ENCODE measurements at places on chromosomes 2 and 18.
A peak's percentile ranks its signal among the peaks of the same experiment; 100 is the strongest.

- no peak for DNase-seq
These were observed 292.5 kb upstream of the CNTNAP5 start for GRCh38 chr2:123732563-123732962.

DNA sequence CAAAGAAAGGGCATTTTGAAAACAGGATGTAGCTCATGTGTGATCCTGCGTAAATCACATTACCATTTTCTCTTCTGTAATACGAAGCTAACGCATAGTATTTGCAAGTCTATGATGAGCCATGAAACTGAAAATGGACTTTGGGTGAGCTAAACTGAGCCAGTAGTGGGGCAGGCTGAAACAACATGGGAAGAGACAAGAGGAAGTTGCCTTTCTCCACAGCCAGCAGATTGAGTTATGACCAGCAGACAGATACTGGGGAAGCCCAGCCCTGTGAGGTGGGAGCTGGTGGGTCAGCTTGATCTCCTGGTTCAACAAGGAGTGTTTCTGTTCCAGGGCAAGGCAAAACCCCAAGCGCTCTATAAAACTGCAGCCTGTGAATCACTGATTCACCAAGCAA, 11.8 kb downstream of the CYRIA start:
- DNase-seq, result no peak

DNA sequence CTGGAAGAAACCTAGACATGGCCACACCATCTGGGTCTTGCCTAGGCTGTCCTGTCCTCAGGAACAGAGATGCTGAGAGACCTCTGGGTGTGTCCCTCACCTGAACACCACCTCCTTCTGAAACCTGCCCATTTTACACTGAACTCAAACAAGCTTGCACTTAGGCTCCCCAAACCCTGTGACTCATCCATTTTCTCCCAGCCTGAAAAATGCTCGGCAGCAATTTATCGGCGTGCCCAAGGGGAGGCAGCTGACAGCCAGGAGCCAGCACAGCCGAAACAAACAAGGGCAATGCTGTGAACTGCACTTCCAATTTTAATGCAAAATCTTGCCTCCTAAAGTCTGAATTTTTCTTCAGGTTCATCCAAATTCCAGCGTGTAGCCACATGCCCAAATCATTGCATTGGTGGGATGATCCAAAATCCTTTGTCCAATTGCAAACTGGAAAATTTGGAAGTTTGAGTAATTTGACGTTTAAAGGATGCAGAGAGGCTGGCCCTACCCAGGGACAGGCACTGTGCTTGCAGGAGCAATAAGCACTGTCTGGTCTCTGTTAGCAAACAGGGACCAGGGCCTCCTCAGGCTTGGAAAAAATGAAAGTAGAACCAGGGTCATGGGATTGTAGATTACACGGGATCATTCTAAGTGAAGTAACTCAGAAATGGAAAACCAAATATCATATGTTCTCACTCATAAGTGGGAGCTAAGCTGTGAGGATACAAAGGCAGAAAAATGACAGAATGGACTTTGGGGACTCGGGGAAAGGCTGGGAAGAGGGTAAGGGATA, 67.7 kb downstream of the GALNT14 start:
- DNase-seq, result no peak

- no peak for DNase-seq
These were observed 44.5 kb upstream of the RMND5A start for GRCh38 chr2:86675511-86676015.

GRCh38 chr2:136245211-136245610, 127.3 kb upstream of the CXCR4 start:
- no peak for DNase-seq

GRCh38 chr2:37154785-37155184, 2.0 kb downstream of the EIF2AK2 start:
- no peak for DNase-seq

- DNase-seq, result no peak
These were observed 59.1 kb downstream of the ACOXL start for GRCh38 chr2:110791435-110791834.

- DNase-seq, result no peak
These were observed 66.4 kb upstream of the EPAS1 start for GRCh38 chr2:46230677-46231425.

- peak; percentile 40 for DNase-seq
These were observed 7.6 kb downstream of the ITGA6 start for GRCh38 chr2:172434821-172435605.

DNA sequence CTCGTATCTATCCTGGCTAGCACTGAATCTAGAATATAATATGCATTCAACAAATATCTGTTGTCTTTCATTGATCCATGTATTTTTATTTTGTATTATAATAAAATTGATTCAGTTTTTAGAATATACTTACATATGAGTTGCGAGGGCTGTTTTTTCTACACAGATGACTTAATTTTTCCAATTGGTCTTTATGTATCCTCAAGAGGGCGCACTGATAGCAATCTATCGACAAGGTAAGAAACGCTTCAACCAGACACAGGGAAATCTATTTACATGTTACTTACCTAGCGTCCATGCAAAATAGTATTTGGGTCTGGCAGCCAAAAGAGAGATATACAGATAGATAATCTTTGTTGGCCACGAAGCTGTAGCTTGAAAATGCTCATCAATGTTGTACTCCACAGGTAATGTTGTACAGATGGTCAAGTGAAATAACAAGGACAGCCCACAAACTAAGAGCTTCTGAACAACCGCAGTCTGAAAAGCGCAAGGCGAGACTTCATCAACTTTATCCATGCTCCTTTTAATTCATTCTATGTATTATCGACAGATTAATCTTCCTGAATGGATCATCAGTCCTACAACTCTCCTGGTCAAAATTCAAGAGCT, 35.5 kb upstream of the KIDINS220 start:
- DNase-seq, result peak; percentile 79

DNA sequence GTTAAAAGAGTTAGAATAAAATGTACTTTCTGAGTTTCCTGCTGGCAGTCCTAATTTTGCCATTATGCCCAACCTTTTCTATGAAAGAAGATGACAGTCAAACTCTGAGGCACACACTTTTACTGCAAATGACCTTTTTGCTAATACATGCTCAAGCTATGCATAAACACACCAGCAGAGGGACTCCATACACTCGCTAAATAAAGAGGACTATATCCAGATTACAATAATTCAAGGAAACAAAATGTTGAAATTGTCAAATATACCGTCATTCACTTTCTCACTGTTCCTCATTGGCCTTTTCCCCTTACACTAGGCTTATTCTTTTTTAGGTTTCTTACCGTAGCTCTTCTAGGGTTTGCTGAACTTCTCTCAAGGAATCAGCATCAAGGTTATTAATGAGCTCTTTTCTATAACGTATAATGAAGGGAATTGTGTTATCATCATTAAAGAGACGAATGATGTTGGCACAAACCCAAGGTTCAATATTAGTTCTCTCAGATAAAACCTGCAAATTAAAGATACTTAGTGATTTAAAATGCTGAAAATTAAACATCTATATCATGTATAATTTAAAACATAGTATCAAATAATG, 25.7 kb downstream of the SRBD1 start:
- DNase-seq, result peak; percentile 37

GRCh38 chr18:9394046-9394445, 59.5 kb downstream of the TWSG1 start:
- no peak for DNase-seq

DNA sequence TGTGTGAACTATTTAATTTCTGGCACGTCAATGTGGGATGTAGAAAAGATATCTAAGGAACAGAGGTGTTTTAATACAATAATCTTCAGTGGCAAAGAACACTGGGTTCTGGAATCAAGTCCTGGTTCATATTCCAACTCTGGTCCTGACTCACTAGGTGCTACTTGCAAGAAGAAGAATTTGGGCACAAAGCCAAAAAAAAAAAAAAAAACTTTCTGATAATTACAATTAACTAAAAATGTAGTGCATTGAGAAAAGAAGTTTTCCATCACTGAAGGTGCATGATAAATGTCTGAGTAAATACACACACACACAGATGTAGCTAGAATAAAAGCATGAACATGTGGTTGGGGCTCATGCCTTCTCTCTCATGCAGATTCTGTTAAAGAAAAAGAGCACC, 424.4 kb upstream of the REG3G start:
- no peak for DNase-seq

DNA sequence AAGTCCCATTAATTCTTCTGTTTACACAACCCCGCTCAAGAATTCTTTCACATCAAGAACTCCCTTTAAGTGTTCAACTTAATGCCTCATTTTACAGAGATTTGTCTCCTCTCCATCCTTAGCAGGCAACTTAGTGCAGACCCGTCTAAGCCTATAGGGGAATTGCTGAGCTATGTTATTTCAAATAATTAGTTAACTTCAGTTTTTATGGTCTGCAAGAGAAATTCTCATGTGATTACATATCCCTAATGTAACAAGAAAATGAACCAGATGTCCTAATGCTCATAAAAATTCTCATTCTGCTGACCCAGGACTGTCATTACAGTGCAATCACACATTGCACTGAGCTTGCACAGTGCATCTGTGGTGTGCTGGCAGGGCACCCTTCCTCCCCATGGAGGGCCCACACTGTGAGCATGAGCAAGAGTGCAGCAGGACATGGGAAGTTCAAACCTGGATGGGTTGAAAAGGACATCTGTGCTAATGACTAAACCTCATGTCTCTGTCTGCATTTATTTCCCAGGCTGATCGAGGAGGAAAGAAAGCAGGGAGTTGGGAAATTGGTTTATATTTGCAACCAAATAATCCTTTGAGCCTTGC, 97.1 kb downstream of the COL5A2 start:
- peak; percentile 44 for DNase-seq

GRCh38 chr2:12424809-12425208, 291.9 kb upstream of the TRIB2 start:
- peak; percentile 33 for DNase-seq

- no peak for DNase-seq
These were observed 77.1 kb downstream of the TSHZ1 start for GRCh38 chr18:75287700-75288099.

- DNase-seq, result no peak
These were observed 65.9 kb downstream of the SOCS6 start for GRCh38 chr18:70354771-70355170.

- no peak for DNase-seq
These were observed 1.8 kb downstream of the RFTN2 start for GRCh38 chr2:197673606-197674005.

DNA sequence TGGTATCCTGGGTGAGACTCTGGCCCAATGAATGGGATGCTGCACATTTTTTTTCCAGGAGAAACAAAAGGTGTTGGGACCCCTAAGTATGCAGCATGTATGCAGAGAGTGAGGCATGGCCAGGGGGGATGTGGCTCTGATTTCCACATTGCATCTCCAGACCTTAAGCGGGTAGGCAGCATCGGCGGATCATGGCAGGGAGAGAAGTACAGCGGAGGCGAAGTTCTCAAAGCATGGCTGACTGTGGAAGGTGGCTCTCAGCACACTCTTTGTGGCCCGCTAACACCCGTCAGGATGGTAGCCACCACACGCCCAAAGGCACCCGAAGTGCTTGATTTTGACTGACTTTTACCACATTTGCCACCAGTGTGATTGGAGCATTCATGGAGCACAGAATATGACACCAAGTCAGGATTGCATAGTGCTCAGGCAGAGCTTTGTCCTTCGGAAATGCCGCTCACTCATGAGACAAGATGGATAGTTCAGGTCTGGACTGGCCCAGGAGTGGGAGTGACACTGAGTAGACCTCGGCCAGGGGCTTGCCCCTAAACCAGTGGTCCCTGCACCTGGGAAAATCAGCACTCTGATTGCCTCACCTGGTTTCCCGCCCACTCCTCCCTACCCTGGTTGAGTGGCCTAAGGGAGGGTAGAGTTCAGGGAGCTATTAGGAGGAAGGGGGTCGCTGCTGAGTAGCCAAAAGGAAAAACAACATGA, 14.2 kb downstream of the INPP4A start:
- no peak for DNase-seq

DNA sequence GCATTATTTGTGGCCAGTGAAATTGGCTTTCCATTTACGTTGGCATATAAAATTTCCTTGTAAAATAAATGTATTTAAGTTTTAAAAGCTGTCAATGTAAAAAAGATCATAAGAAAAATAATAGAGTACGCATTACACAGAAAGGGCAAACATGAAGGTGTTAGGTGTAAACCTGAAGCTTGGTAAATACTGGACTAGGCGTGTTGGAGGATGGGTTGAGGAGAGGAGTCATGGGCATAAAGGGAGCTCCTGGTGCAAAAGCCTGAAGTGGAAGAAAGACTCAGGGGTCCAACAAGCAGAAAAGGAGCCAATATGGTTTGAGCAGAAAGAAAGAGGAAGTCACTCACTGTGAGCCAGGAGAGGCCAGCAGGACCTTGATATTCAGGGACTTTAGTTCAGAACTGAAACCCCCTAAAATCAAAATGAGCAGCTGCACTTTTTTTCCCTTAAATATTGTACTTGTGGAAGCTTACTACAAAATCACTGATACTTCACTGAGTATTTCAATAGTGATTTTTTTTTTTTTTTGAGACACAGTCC, 24.4 kb downstream of the SP5 start:
- DNase-seq, result no peak

DNA sequence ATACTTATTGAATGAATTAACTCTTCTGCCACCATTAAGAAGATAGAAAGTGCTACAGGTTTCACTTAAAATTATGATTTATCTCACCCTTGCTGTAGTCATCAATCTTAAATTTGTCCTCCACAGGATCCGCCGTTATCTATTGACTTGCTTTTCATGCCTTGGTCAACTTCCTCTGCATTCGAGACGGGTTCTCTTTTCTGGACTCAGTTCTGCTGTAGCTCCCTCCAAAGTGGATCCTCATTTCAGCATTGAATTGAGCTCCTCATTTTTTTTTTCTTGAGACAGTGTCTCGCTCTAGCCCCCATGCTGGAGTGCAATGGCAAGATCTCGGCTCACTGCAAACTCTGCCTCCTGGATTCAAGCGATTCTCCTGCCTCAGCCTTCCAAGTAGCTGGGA, 27.6 kb downstream of the INPP5D start:
- no peak for DNase-seq

DNA sequence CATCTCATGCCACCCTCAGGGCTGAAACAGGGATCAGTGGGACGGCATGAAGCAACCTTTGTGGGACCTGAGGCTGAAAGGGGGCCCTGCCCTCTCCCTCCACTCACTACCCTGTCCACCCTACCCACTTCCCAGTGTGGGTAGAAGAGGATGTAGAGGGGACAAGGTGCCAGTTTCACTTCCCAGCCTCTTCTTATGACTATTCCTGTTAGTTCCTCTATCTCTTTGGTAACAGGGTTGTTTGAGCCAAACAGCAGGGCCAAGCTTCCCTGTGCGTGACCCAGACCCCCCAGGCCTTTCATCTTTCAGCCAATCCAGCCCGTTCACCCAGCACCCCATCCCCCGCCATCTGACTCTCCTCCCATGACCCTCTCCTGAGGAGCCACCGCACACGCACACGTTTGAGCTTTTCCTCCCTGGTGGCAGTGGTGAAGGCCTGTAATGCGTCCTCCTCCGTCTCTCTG, 82.3 kb downstream of the STPG4 start:
- no peak for DNase-seq

- peak; percentile 44 for DNase-seq
These were observed at the start of gene FTCDNL1 for GRCh38 chr2:199850718-199851500. FTCDNL1 (minus strand) TSS chr2:199851192; CDS start chr2:199848962, 2,230 bp downstream.
